ENCODE measurements at places on chromosomes 12 and 14.

GRCh38 chr12:81541121-81541520, 218.0 kb downstream of the PPFIA2 start:
- DNase-seq, result no peak

- DNase-seq, result no peak
These were observed 128.0 kb downstream of the NUAK1 start for GRCh38 chr12:106010741-106011140.

DNA sequence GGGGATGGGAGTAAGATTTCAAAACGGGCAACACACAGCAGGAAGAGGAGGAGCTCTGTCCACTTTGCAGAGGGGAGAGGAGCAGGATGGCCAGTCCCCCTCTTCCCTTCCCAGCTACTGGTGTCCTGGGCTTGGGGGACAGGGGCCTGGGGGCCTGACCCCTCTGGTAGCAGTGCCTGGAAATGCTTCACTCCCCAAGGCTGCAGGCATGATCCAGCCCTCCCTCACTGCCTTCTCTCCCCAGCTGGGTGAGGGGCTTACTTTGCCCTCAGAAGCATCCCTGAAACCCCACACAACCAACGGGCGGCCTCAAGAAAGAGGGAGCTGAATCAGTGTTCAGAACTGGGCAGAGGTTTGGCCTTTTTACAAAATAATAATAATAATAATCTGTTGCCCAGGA, 279.5 kb downstream of the DPF3 start:
- no peak for DNase-seq

DNA sequence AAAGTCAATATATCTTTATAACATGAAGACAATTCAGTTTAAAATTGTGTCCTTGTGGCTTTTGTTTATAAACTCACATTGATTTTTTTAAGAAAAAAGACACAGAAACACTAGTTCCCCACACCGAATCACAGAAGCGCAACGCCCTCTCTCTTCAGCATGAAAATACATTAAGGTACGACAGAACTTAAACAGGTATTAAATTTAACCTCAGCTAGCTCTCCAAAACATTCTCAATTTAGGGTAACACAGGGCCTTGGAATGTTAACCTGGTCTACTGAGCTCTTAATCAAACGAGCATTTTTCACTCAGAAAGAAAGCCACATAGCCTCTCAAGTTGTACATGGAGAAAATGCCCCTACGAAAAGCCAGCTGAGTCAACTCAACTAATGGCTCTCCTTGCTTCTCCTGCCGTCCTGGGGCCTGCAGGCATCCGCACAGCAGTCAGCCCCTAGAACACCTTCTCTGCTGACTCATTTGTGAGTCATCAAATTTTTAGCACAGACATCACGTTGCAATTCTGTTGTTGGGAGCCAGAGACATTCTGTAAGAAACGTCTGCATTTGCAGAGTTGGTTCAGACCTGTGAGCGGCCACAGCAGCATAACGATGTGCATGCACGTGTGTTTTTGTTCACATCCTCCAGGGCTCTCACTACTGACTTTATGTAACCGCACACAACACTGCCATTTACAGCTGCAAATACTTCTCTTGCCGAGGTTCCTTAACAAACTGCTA, 141.6 kb downstream of the ITPR2 start:
- DNase-seq, result no peak

DNA sequence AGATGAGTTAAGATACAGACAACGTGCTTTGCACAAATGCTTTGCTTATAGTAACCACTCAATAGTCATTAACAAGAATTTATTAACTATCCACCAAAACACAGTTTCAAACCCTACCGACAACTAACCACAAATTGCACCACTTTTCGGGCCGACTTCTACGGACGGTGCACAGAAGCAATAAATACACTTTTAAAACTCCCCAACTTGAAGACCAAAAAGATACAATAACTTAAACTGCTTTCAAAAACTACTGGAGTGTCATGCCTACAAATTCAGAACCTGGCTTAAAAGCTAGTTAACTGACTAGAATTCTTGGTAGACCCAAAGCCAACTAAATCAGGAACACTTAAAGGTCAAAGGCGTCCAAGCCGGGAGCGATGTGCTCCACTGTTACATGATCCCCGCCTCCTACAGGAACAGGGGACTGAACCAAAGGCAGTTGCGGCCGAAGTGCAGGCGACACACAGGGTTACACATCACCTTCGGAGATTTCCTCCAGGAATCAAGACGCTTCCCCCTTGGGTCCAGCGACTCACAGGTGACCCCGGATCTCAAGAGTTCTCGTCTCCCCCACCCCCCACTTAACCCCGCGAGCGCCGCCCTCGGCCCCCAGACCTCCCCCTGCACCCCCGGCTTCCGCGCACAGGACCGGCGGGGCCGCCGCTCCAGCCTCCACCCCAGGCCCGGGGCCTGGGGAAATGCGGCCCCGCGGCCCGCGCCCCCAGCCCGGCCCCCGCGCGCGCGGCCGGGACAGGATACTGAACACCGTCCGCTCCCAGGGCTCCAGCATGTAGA, 507 bp downstream of the SPTSSA start:
- peak; percentile 53 for DNase-seq

- no peak for DNase-seq
These were observed 561.3 kb downstream of the C12orf50 start for GRCh38 chr12:87467936-87468335.

DNA sequence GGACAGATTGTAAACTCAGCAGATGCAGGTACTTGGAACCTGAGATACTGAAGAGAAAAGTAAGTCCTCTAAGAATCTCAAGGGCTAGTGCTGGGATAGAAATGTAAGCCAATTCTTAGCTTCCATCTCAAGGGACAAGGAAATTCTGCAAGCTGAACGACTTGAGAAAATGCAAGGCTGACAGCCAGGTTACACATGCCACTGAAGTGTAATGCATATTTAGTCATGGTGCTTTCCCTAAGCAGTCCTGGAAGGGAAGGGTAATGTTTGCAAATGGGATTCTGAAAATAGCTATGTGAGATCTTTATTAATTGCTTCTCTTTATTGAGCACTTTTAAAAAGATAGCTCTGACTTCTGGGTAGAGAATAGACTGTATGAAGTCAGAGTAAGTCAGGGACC, 402.7 kb upstream of the SEL1L start:
- DNase-seq, result no peak

Measured in NCI-H1105 treated with DMSO at 0.1 percent for 48 hours (cell line).